ENCODE measurements at places on chromosomes 5 and 9.

GRCh38 chr9:105281272-105281671 is 36.8 kb downstream of the SLC44A1 start:
- DNase-seq = no peak

- no peak for DNase-seq
These were observed 32.7 kb downstream of the SMC5 start for GRCh38 chr9:70291446-70291845.

- no peak for DNase-seq
These were observed 28.0 kb downstream of the ATP6V0E1 start for GRCh38 chr5:173011566-173011965.

- DNase-seq = no peak
These were observed 240.2 kb downstream of the MAN2A1 start for GRCh38 chr5:109929911-109930310.

DNA sequence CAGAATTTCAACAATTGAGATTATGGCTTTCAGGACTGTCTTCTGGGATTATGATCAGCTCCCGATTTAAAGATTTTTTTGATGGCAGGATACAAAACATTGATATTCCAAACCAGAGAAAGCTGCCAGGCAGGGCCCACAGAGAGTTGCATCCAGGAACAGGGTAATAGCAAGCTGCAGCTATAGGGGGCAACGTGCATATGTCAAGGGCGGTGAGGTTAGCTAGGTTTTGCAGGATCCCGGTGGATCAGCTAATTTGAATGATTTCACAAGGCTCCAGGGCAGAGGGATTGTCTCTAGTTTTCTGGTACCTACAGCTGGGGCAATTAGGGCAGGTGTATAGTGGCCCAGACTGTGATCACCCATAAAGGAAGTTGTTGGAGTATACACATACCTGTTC is 339.4 kb downstream of the CHSY3 start:
- no peak for DNase-seq

- no peak for DNase-seq
These were observed 562.6 kb downstream of the CAAP1 start for GRCh38 chr9:26329974-26330373.

DNA sequence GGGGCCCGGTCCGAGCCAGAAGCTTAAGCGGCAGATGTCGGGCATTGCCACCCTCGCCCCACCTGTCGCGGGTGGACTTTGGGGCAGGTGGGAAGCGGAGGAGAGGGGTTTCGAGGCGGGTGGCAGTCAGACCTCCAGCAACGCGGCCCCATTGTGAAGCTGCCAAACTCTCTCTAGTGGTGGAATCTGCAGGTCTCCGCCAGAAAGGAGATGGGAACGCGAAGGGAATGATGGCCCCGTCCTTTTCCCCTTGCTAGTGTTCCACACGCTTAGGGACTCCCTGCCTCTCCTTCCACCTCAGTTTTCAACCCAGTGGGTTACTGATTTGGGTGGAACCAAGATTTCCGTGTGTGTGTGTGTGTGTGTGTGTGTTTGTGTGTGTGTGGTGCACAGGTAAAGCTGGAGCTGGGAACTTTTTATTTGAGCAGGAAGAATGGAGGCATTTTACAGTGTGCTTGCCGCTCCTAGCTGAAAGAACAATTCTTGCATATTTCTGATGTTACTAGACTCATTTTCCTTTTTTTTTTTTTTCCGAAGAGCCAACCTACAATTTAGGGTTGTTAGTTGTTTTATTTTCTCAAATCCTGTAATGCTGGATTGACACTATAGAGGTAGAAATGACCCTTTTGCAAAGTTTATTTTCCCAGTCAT is 1.3 kb downstream of the MACIR start:
- no peak for DNase-seq

GRCh38 chr5:160356550-160357347 is 13.7 kb downstream of the C1QTNF2 start:
- DNase-seq = no peak

- DNase-seq = no peak
These were observed 5.2 kb downstream of the LTC4S start for GRCh38 chr5:179798771-179799643.

GRCh38 chr9:127841087-127841835 is 13.2 kb downstream of the ENG start:
- DNase-seq = no peak

DNA sequence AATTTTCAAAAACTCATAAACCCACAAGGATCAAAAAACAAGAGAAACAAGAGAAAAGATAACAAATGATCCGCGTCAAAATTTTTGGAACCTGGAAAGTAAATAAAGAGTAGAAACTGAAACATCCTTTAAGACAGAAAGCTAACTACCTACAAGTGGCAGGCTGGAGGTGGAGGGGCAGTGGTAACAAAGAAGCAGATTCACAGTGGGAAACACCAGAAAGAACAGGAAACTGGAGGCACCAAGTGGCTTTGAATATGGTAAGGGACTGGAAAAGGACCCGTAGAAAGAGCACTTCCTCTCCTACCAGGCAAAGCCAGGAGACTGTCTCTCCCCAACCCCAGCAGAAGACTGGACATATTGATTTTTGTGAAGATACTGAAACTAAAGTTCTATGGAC is 100.6 kb upstream of the TARS1 start:
- no peak for DNase-seq

- DNase-seq = no peak
These were observed 328.1 kb downstream of the HINT1 start for GRCh38 chr5:130836729-130837649.

- DNase-seq = no peak
These were observed 235.4 kb upstream of the RIOK2 start for GRCh38 chr5:97418462-97418861.

DNA sequence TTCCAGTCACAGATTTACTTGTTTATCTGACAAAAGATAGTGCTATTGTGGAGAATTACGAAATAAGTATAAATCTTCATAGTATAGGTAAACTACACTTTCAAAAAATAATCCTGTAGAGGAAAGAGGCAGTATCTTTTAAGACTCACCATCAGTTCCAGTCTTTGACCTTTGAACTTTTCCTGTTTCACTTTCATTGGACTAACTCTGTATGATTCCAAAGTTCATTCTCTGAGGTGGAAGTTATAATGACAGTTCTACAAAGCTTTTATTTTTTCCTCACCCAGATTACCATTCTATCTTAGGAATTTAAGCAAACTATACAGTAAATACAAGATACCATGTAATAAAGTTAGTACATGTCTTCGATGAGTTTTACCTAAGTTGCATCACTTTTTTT is 901.3 kb upstream of the SEMA6A start:
- no peak for DNase-seq

GRCh38 chr9:136623842-136624183 is 38.9 kb upstream of the EGFL7 start:
- DNase-seq = no peak

GRCh38 chr9:94941211-94941875 is 214.8 kb downstream of the AOPEP start:
- DNase-seq = no peak

DNA sequence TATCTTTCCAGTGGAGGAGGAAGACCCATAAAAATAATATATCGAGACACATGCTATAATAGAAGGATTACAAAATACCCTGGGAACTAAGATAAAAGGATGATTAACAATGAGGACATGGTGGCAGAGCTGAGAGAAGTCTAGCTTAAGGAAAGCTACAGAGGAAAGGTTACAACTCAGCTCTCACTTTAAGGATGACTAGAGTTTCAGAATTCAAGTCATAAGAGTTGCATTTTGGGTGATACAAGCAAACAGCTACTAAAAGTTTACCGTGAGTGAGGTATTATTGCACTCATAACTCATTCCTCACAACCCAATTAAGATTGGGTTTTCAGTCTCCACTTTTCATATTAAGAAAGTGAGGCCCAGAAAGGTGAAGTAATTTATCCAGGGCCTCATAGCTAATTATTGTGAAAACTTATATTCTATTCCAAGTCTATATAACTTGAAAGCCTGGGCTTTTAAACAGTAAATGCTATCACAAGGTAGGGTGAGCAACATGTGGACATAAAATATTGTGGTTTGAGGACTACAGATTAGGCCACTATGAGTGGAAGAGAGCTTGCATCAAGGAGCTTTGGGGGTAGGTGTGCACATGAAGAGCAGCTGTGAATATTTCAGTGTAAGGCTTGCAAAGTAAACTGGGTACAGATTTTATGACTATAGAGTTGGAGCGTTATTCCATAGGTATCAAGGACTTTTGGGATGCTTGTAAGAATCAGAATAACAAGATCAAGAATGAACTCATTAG is 28.0 kb downstream of the JAKMIP2 start:
- DNase-seq = no peak

- no peak for DNase-seq
These were observed 21.3 kb downstream of the HMCN2 start for GRCh38 chr9:130286781-130287428.

GRCh38 chr9:124664143-124664542 is 107.0 kb downstream of the NR6A1 start:
- DNase-seq = no peak

- DNase-seq = no peak
These were observed 21.9 kb downstream of the DUSP1 start for GRCh38 chr5:172749076-172749475.

DNA sequence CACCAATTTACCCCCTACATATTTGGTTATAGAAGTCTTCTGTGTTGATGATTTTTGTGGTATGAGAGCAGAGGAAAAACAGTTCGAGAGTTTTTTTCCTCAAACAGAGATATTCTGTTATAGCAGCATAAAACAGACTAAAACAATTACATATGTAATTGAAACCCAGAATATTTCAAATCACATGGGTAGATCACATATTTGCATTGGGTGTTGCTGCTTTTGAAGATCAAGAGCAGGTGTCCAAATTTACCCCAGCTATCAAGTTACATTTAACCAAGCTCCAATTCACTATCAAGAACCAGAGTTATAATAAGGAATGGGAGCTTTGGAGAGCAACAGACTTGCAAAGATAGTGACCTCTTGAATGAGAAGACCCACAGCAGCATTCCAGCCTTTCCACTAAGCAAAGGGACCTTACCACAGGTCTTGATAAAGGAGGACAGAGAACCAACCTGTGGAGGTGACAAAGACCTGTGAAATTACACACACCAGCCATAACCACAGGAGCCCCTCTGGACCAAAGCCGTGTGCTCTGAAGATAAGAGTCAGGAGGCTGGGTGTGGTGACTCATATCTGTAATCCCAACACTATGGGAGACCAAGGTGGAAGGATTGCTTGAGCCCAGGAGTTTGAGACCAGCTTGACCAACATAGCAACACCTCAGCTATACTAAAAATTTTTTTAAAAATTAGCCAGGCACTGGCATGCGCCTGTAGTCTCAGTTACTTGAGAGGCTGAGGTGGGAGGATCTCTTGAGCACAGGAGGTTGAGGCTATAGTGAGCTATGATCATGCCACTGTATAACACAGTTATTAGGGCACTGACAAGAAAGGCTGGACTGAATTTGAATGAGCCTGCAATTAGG is 4.0 kb upstream of the CCL28 start:
- DNase-seq = no peak

GRCh38 chr5:1948111-1948510 is 65.4 kb upstream of the IRX4 start:
- DNase-seq = no peak

DNA sequence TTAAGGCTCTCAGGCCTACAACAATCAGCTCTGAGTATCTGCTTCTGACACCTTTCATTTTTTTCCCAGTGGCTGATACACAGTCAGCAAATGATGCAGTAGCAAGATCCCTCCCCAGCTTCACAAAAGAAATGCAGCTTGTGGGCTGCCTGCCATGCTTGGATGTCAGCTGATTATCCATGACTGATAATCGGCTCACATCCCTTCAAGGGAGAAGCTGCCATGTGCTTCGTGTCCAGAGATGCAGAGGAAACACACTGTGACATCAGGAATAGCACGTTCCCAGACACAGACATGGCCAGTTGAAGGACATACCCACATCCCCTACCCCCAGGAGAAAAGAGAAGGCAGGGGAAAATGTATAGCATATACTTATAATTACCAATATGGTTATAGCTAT is 27.9 kb downstream of the TMEM215 start:
- no peak for DNase-seq

DNA sequence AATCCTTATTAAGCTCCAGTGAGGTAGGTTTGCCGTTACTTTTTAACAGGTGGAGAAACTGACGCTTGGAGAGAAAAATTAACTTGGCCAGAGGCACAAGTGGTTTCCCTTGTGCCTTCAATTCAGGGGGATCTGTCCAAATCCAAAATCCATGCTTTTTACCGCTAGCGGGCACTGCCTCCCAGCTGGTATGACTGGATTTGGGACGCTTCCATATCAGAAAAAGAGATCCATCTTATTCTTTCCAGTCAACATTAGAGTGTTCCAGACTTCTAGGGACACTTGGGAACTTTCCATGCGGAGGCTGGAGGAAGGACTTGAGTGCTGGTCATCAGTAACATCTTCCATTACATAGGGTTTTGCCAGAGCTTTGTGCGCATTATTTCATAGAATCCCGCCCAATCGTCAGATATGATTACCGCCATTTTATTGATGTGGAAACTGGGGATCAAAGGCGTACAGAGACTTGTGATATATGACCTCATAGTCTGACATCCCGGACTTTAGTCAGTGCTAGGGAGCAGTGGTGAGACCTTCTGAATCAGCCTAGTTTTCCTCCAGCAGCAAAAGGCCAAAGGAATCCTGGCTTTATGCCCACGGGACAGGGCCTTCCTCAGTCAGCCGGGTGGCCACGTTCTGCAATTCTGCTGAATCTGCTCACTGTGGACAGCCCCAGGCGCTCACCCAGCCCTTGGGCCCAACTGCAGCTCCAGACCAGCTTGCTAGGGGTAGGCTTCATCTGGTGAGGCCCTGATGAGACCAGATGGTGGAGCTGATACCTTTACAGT is 1.1 kb upstream of the GNPDA1 start:
- DNase-seq = no peak

GRCh38 chr5:79699763-79700400 is 10.2 kb downstream of the CMYA5 start:
- no peak for DNase-seq

GRCh38 chr9:107368696-107369095 is 85.6 kb downstream of the RAD23B start:
- DNase-seq = no peak

GRCh38 chr9:123073441-123073840 is 40.0 kb downstream of the GPR21 start:
- DNase-seq = no peak

All from KG1 (cell line).